Motor neuron (in vitro differentiated cells): ENCODE measurements at places on chromosomes 1 and 21. TPM values are rescaled to one million over a fixed set of nuclear protein-coding genes. Genes with fewer than 3 reads are reported as not detected.
A peak's percentile ranks its signal among the peaks of the same experiment; 100 is the strongest.

DNA sequence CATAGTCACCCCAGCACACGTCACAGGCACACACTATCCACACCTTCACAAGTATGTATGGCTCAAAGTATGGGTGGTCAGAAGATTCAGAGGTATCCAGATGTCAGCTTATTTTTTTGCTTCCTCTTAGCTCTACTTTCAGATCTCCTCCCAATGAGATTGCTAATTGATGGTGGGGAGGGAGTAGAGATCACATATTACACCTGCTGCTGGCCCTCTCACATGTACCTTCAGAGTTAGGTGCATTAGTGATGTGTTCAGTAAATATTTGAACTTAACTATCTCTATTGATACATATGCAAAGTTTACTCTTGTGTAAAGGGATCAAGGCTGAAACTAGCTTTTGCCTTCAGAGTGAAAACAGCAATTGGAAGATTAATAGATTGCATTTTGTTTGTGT is 262.6 kb downstream of the PCP4 start:
- no peak for ATAC-seq

DNA sequence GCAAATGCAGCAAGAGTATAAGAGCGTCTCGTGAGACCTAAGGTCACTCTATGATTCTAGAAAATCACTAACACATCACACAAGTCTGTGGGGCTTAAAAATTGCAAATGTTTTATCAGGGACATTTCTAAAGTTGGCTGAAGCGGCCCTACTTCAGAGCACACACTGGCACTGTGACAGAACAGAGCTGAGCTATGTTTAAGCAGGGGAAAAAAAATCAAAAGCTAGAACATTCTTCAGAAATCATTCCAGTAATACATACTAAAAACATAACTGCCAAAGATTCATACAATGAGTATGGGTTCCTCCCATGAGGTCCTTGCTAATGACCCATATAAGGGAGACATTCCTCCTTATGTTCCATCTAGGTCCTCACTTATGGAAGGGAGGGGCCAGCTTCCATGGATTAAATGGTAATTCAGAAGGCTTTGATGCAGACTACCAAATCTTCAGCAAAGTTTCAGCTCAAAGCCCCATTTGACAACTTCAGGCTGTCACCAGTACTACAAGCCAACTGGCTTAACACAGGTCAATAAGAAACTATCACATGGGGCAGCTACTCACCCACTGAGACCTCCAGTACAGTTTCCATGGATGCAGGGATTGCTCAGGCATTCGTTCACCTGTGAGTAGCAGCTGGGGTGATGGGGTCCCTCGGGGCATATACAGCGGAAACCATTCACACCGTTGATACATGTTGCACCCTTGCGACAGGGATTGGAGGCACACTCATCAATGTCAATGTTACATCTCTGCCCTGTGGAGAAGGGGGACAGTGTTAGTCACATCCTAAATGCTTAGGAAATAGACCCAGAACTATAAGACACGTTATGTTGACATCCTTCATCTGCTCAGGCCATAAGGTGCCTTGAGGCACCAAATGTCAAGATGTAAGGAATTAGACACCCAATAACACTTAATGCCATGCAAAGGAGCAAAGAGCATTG is 58.4 kb upstream of the ADAM30 start:
- no peak for ATAC-seq

- ATAC-seq = peak; percentile 77
Measured at GRCh38 chr1:54488065-54488750, 59.8 kb upstream of the ACOT11 start.

GRCh38 chr1:172476218-172476811 is 32.4 kb upstream of the PIGC start:
- no peak for ATAC-seq

DNA sequence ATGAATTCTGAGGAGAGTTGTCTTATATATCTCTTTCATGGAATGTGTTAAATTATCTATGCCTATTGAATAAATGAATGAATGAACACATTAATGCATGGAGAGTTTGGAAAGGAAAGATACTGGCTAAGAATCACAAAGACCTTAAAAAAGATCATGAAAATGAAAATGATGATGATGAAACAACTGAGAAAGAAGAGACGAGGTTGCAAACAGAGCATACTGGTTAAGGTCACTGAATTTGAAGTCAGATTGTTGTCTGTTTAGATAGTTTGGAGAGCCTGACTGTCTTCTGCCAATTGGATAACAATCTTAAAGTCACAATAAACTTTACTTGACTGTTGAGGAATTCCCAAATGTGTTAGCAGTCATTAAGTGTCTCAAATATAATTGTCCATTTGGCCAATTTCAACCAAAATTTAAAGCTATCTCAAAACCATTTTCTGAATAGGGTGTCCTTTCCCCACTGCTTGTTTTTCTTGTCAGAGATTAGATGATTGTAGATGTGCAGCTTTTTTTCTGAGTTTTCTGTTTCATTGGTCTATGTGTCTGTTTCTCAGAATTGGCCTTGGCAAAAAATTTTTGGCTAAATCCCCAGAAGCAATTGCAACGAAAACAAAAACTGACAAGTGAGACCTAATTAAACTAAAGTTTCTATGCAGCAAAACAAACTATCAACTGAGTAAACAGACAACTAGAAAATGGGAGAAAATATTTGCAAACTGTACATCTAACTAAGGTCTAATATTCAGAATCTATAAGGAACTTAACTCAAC is 132.2 kb downstream of the PTGER3 start:
- ATAC-seq = no peak

GRCh38 chr21:42514883-42515228 is 1.2 kb downstream of the SLC37A1 start:
- ATAC-seq = no peak

DNA sequence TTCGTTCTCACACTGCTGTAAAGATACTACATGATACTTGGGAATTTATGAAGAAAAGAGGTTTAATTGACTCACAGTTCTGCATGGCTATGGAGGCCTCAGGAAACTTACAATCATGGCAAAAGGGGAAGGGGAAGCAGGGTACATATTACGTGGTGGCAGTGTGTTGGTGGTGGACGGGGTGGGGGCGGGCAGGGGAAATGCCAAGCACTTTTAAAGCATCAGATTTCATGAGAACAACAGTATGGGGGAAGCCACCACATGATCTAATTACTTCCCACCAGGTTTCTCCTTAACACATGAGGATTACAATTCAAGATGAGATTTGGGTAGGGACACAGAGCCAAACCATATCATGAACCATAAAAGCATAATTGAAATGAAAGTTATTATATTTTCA is 88.5 kb downstream of the UBE2U start:
- no peak for ATAC-seq

GRCh38 chr21:44368711-44369446 is 15.5 kb downstream of the TRPM2 start:
- ATAC-seq = peak; percentile 62

- no peak for ATAC-seq
Measured at GRCh38 chr1:90393025-90393424, 324.1 kb downstream of the BARHL2 start.

CD1B gene
- not detected in 2 replicates for total RNA-seq

MR1 gene
- 18.6 and 18.9 TPM in 2 replicates for total RNA-seq

FCRL2 gene
- 1.2 TPM in 1 of 2 replicates, not detected in the other for total RNA-seq

INSRR gene
- total RNA-seq = 1.6 and 3.3 TPM in 2 replicates
